ENCODE measurements at places on chromosomes 4 and X. TPM values are rescaled to one million over a fixed set of nuclear protein-coding genes. Genes with fewer than 3 reads are reported as not detected.

GRCh38 chrX:18855919-18856644 lies 127.8 kb downstream of the PHKA2 start:
- H3K4me3 ChIP-seq: no peak overlapping the region
- no peak for DNase-seq
- no peaks in the 10 kb centered on the region for H3K36me3 ChIP-seq

- H3K4me1 ChIP-seq: no peaks in the 10 kb centered on the region
- no peaks in the 10 kb centered on the region for H3K36me3 ChIP-seq
- no peaks in the 10 kb centered on the region for H3K27me3 ChIP-seq
- H3K27ac ChIP-seq: no peak overlapping the region
- DNase-seq: no peak
These were observed 13.0 kb downstream of the TBC1D1 start for GRCh38 chr4:37903901-37904300.

- H3K4me1 ChIP-seq: no peaks in the 10 kb centered on the region
- no peak overlapping the region for H3K27ac ChIP-seq
- peak; percentile 68 for DNase-seq
- no peaks in the 10 kb centered on the region for H3K27me3 ChIP-seq
- no peaks in the 10 kb centered on the region for H3K36me3 ChIP-seq
These were observed 97.8 kb upstream of the USP9X start for GRCh38 chrX:40987413-40987812.

DNA sequence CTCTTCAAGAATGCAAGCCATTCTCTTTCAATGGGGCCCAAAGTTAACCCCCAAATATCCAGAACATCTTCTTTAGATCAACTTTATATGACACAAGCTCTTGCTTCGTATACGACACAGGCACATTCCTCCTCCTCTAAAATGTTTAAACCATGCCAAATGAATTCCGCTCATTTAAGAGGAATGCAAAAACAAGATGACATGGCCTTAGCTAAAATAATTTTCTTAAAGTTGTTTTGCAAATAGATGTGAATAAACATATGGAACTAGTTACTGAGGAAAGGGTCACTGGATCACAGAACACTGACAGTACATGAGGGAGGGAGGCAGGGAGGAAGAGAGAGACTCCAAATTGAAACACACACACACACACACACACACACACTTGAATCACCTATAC lies 97.4 kb downstream of the RASL11B start:
- no peaks in the 10 kb centered on the region for H3K36me3 ChIP-seq
- no peak for DNase-seq
- H3K27me3 ChIP-seq: peaks cover 11% of the 10 kb centered on the region
- no peaks in the 10 kb centered on the region for H3K4me1 ChIP-seq

DNA sequence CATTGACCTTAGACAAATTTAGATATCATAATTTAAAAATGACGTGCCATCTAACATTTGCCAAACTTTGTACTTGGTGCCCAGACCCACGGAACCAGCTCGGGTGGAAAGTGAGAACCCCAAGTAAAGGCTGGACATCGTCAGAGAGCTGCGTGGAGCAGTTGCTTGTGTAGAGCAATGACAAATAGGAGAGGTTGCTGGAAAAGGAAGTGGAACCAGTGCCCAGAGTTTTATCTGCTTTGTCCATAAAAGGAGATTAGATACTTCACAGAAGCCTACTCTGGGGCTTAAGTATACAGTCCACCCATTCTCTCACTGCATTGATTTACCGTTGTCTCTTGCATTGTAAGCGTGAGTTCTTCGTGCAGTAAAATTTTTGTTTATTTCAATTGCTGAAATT lies 5.4 kb upstream of the TBC1D1 start:
- H3K36me3 ChIP-seq: no peaks in the 10 kb centered on the region
- no peak for DNase-seq
- H3K27ac ChIP-seq: no peak overlapping the region
- no peak overlapping the region for H3K4me3 ChIP-seq

- no peak overlapping the region for H3K4me3 ChIP-seq
- H3K27ac ChIP-seq: no peak overlapping the region
- no peaks in the 10 kb centered on the region for H3K4me1 ChIP-seq
- DNase-seq: no peak
- no peaks in the 10 kb centered on the region for H3K36me3 ChIP-seq
- no peaks in the 10 kb centered on the region for H3K27me3 ChIP-seq
These were observed 65.2 kb downstream of the IGFBP7 start for GRCh38 chr4:57044996-57045395.

GRCh38 chr4:139816856-139817255 lies 151.2 kb downstream of the MGST2 start:
- H3K27ac ChIP-seq: peak overlapping the region; percentile 99
- H3K36me3 ChIP-seq: peaks cover 22% of the 10 kb centered on the region
- no peak for DNase-seq
- H3K4me3 ChIP-seq: peak overlapping the region; percentile 65
- no peaks in the 10 kb centered on the region for H3K27me3 ChIP-seq

DNA sequence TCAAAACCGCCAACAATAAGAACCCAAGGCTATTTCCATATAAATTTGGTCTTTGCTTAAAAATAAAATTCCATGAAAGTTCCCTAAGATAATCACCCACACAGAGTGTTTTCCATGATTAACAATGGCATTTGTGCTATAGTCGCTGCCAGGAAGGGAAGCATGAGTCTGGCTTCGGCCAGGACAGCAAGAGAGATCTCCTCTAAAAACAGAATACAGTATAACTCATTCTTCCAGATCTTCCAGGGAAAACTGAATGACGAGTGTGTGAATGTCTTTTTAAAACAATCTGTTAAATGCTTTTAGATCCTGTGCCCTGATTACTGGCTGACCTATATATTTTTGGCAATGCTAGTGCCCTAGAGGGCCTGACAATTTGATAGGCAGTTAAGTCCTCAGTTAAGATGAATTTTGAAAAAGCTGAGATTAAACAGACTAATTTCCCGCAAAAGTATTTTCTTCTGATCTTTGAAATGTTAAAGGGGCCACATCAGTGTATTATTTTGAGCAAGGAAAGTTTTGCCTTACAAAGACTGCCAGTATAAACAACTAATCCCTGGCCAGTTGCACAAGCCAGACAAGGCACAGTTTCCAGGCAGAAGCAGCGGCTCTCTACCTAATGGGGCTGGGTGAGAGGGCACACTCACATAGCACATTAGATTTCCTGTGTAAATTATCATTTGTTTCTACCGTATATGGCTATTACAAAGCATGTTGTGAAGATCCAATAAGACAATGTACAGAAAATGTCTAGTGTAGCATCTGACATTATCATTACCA lies 127.3 kb downstream of the DCHS2 start:
- no peaks in the 10 kb centered on the region for H3K36me3 ChIP-seq
- DNase-seq: no peak
- H3K27me3 ChIP-seq: no peaks in the 10 kb centered on the region
- peak overlapping the region; percentile 79 for H3K27ac ChIP-seq
- no peaks in the 10 kb centered on the region for H3K4me1 ChIP-seq

DNA sequence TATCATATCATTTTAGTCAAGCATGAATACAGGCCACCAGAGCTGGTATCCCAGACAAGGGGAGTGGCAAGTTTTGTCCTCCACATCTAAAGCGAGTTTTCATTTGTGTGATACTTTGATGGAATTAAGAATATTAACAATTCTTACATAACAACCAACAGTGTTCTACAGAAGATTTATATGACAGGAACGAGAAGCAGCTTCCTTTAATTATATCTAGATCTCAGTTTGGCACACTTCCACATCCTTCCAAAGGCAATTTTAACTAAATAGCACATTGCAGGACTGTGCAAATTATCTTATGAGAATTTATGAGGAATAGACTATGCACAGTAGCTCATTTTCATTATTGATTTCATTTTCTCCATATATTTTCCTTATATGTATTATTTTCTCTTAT lies 121.2 kb upstream of the GUCY1A1 start:
- no peaks in the 10 kb centered on the region for H3K36me3 ChIP-seq
- no peaks in the 10 kb centered on the region for H3K4me1 ChIP-seq
- H3K27ac ChIP-seq: no peak overlapping the region
- no peak for DNase-seq
- no peak overlapping the region for H3K4me3 ChIP-seq
- H3K27me3 ChIP-seq: no peaks in the 10 kb centered on the region

- no peaks in the 10 kb centered on the region for H3K36me3 ChIP-seq
- no peaks in the 10 kb centered on the region for H3K4me1 ChIP-seq
- H3K4me3 ChIP-seq: no peak overlapping the region
- H3K27ac ChIP-seq: no peak overlapping the region
These were observed 468.5 kb downstream of the PDGFC start for GRCh38 chr4:156503119-156503518.

DNA sequence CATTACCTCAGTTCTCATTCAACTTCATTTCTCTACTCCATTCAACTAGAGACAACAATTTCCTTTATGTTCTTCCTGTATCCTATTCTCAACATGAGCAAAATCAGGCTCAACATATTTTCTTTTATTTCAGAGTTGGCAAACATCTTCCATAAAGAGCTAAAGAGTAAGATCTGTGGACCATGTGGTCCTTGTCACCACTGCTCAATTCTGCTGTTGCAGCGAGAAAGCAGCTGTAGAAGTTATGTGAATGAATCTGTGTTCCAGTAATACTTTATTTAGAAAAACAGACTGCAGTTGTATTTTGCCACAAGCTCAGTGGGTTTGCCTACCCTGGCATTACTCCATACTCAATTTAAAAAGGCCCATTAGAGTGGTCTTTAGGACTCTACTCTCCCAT lies 2057.3 kb downstream of the ARAP2 start:
- no peak for DNase-seq
- no peak overlapping the region for H3K4me3 ChIP-seq
- H3K27ac ChIP-seq: no peak overlapping the region
- H3K27me3 ChIP-seq: no peaks in the 10 kb centered on the region

- H3K4me3 ChIP-seq: no peak overlapping the region
- DNase-seq: peak; percentile 51
- no peaks in the 10 kb centered on the region for H3K27me3 ChIP-seq
These were observed 26.1 kb downstream of the LAMTOR3 start for GRCh38 chr4:99868126-99868596.

DNA sequence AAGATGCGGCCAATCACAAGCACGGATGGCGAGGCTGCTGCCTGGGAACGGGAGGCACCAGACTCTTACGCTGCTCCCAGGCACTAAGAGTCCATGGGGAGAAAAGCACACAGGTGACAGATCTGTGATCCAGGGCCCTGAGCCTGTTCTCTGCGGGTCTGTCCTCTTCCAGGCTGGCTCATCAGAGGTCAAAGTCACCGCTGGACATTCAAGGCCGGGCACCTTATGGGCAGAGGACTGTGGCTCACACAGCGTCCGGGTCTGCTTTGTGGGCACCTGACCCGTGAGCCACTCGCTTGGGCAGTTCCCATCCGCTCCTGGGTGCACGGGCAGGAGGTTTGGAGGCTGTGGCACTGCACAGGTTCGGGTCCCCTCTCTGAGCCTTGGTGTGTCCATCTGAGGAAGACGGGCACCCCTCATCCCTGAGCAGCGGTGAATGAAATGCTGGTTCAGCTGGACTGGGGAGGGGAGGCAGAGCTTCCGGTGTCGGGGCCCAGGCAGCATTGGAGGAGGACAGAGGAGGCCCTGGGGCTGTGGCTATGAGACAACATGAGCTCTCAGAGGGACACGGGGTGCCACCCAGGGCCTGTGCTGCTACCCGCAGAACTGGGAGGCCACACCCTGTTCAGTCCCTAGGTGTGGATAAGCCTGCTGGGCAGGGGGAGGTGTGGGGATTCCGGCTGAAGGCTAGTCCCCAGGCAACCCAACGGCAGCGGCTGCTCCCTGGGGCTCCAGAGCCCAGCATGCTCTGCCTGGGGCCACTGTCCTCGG lies 61.2 kb upstream of the AFAP1 start:
- no peak for DNase-seq
- no peak overlapping the region for H3K4me3 ChIP-seq
- no peaks in the 10 kb centered on the region for H3K27me3 ChIP-seq
- H3K27ac ChIP-seq: no peak overlapping the region
- H3K36me3 ChIP-seq: no peaks in the 10 kb centered on the region

GRCh38 chrX:11481035-11481434 lies 184.7 kb downstream of the ARHGAP6 start:
- H3K4me3 ChIP-seq: no peak overlapping the region
- no peaks in the 10 kb centered on the region for H3K36me3 ChIP-seq
- H3K27me3 ChIP-seq: no peaks in the 10 kb centered on the region

- no peak for DNase-seq
- no peaks in the 10 kb centered on the region for H3K36me3 ChIP-seq
These were observed 167.5 kb downstream of the PALLD start for GRCh38 chr4:168664242-168664891.

DNA sequence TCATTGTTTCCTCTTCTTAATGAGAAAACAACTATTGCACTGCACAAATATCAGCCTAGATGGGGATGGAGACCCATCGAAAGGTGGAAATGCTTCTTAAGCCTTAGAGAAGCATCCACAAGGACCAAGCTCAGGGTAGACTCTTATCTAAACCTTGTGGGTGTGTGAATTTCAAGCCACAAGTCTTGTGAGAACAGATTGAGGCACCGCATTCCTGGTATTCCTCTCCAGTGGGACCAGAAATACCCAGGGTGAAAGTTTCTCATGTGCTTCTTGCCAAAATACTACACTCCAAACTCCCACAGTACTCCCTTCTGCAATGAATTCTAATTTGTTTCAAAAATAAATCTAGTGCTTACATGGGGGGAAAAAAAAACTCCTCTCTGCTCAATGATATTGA lies 375.6 kb downstream of the PDGFC start:
- peaks cover 4% of the 10 kb centered on the region for H3K4me1 ChIP-seq
- no peak overlapping the region for H3K4me3 ChIP-seq
- H3K36me3 ChIP-seq: no peaks in the 10 kb centered on the region
- H3K27ac ChIP-seq: no peak overlapping the region
- no peak for DNase-seq

GRCh38 chr4:159210975-159211374 lies 108.1 kb downstream of the RAPGEF2 start:
- DNase-seq: no peak
- H3K4me3 ChIP-seq: no peak overlapping the region
- H3K36me3 ChIP-seq: peaks cover 18% of the 10 kb centered on the region
- H3K27ac ChIP-seq: no peak overlapping the region

DNA sequence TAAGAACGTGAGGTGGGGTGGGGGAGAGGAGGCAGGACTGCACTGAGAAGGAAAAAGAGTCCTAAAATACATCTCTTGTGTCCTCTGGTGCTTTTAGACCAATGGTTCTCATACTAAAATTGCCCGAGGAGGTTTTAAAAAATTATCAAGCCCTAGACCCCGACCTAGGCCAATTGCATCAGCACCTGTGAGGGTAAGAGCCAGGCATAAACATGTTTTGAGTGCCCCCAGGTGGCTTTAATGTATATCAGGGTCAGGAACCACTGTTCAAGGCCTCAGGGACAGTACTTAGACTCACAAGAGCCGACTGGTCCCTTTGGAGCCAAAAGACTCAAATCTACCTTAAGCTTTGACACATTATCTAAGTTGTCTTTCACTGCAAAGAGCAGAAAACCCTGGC lies 37.5 kb upstream of the TMEM150C start:
- H3K36me3 ChIP-seq: no peaks in the 10 kb centered on the region
- no peak overlapping the region for H3K27ac ChIP-seq
- H3K4me1 ChIP-seq: no peaks in the 10 kb centered on the region
- no peak overlapping the region for H3K4me3 ChIP-seq
- DNase-seq: peak; percentile 81

- H3K27ac ChIP-seq: no peak overlapping the region
- no peaks in the 10 kb centered on the region for H3K4me1 ChIP-seq
- peaks cover 9% of the 10 kb centered on the region for H3K36me3 ChIP-seq
- DNase-seq: no peak
These were observed 23.9 kb downstream of the MOB1B start for GRCh38 chr4:70925899-70926635.

The CNGA1 gene
- total RNA-seq: 0.66 TPM

The GIMD1 gene
- total RNA-seq: not detected

The DUSP9 gene
- 0.31 TPM for total RNA-seq

The CXCL8 gene
- total RNA-seq: not detected

The LRIT3 gene
- 1.7 TPM for total RNA-seq

The TCEAL2 gene
- total RNA-seq: 3.5 TPM

The MAGEC3 gene
- 0.18 TPM for total RNA-seq

The SHOX gene
- not detected for total RNA-seq

The STOX2 gene
- 12.7 TPM for total RNA-seq

The PITX2 gene
- total RNA-seq: 25.4 TPM
